ENCODE measurements at places on chromosomes 12 and 14.

DNA sequence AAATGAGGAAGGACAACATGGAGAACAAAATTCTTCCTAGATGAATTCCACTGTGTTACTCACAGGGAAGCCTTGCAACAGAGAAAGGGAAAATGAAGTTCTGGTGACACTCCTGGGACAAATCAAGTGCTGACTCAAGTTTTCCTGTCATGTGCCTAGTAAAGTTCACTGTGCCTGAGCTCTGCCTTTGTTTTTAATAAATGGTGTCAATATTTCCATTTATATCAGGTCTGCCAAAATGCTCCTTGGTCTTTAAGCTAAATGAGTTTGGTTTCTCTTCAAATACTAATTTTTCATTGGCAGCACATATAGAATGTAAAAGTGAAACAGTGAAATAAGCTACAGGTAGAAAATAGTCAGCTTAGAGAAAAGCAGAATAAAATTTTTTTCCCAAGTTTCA is 33.0 kb downstream of the HIGD1C start:
- no peak overlapping the region for H3K27ac ChIP-seq
- no peak for DNase-seq
- H3K27me3 ChIP-seq, result no peaks in the 10 kb centered on the region
- H3K36me3 ChIP-seq, result peaks cover 23% of the 10 kb centered on the region

- H3K27me3 ChIP-seq, result peaks cover 3% of the 10 kb centered on the region
- H3K4me3 ChIP-seq, result no peak overlapping the region
- no peaks in the 10 kb centered on the region for H3K36me3 ChIP-seq
- DNase-seq, result no peak
Measured at GRCh38 chr12:6268484-6269157, 41.9 kb upstream of the PLEKHG6 start.

GRCh38 chr12:66823857-66824570 is 145.1 kb upstream of the GRIP1 start:
- H3K4me3 ChIP-seq, result no peak overlapping the region
- peaks cover 3% of the 10 kb centered on the region for H3K4me1 ChIP-seq
- no peaks in the 10 kb centered on the region for H3K36me3 ChIP-seq
- no peak for DNase-seq
- no peaks in the 10 kb centered on the region for H3K27me3 ChIP-seq

GRCh38 chr12:15904378-15904920 is 6.7 kb upstream of the DERA start:
- H3K4me3 ChIP-seq, result no peak overlapping the region
- no peak overlapping the region for H3K27ac ChIP-seq
- peaks cover under 1% of the 10 kb centered on the region for H3K4me1 ChIP-seq

- H3K27me3 ChIP-seq, result peaks cover 10% of the 10 kb centered on the region
- no peak overlapping the region for H3K4me3 ChIP-seq
- DNase-seq, result no peak
- no peaks in the 10 kb centered on the region for H3K4me1 ChIP-seq
- no peak overlapping the region for H3K27ac ChIP-seq
Measured at GRCh38 chr14:53501361-53502211, 348.5 kb upstream of the DDHD1 start.

GRCh38 chr14:69092840-69093422 is 60.0 kb downstream of the DCAF5 start:
- no peak overlapping the region for H3K4me3 ChIP-seq
- H3K27me3 ChIP-seq, result no peaks in the 10 kb centered on the region
- H3K4me1 ChIP-seq, result peaks cover 12% of the 10 kb centered on the region
- DNase-seq, result no peak
- no peak overlapping the region for H3K27ac ChIP-seq
